NCI-H1417 treated with DMSO at 0.1 percent for 48 hours (cell line): ENCODE measurements at places on chromosomes 3 and 15.

DNA sequence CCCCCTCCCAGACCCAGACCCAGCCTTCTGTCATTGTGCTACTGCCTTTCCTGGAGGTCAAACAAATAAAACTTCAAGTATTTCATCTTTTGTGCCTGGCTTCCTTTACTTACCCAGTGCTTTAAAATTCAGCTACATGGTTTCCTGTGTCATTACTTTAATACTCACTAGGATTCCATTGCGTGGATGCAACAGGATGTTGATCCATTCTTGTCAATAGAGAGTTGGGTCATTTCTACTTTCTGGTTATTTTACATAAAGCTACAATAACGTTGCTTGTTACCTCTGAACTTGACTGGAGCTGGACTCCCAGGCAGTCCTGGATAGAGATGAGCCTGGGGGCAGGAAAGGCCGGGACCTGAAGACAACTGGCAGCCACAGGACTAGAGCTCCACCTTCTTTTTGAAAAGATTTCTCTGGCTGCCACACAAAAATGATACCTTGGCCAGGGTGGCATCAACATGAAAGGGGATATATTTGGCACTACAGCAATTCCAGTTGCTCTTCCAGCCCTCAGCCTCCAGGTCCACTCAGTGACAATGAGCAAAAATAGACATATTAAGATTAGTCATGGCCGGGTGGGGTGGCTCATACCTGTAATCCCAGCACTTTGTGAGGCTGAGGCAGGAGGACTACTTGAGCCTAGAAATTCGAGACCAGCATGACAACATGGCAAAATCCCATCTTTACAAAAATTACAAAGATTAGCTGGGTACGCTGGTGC is 23.3 kb upstream of the HEG1 start:
- no peak for DNase-seq

- DNase-seq = no peak
These were observed 19.4 kb upstream of the ADAMTS7 start for GRCh38 chr15:78830514-78831228.

GRCh38 chr3:22257252-22257651 is 506.2 kb upstream of the ZNF385D start:
- no peak for DNase-seq

GRCh38 chr15:52683580-52683979 is 4.4 kb upstream of the ATOSA start:
- DNase-seq = no peak

GRCh38 chr3:140336465-140336864 is 341.4 kb upstream of the TRIM42 start:
- no peak for DNase-seq

DNA sequence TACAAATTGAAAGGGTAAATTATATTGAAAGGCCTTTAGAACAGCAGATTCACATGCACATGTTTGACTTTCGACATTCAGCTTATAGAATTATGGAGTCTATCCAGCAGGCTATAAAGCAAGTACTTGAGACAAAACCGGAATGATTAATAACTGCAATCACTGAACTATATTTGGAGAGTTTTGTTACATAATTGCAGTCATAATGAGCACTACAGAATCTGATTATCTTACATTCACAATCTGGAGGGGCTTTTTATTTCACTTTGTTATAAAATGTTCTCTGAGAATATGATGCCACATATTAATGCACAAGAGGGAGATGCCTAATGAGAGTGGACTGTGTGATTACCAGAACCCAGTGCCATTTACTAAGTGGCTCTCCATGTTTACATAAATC is 64.3 kb downstream of the NSUN3 start:
- DNase-seq = peak; percentile 74

DNA sequence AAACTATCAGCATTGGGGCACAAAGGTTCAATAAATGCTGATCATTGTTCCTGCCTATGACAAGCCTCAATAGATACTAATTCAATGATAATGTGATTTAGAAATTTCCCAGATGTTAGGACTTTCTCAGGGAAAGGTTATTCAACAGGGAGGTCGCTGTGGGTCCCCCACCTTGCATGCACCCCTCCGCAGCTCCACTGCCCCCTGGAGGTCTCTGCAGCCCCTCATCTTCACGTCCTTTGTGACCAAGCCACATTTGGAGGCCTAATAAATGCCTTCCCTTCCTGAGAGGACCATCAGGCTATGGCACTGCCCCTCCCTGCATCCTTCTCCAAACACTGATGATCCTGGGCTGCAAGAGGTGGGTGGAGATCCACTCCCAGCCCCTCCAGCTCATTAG is 50.2 kb downstream of the NOX5 start:
- no peak for DNase-seq

- DNase-seq = no peak
These were observed 179.9 kb downstream of the FMN1 start for GRCh38 chr15:33014586-33014985.

- DNase-seq = no peak
These were observed 10.9 kb downstream of the EID1 start for GRCh38 chr15:48888836-48889235.

- no peak for DNase-seq
These were observed 54.3 kb downstream of the AAGAB start for GRCh38 chr15:67199881-67200763.

DNA sequence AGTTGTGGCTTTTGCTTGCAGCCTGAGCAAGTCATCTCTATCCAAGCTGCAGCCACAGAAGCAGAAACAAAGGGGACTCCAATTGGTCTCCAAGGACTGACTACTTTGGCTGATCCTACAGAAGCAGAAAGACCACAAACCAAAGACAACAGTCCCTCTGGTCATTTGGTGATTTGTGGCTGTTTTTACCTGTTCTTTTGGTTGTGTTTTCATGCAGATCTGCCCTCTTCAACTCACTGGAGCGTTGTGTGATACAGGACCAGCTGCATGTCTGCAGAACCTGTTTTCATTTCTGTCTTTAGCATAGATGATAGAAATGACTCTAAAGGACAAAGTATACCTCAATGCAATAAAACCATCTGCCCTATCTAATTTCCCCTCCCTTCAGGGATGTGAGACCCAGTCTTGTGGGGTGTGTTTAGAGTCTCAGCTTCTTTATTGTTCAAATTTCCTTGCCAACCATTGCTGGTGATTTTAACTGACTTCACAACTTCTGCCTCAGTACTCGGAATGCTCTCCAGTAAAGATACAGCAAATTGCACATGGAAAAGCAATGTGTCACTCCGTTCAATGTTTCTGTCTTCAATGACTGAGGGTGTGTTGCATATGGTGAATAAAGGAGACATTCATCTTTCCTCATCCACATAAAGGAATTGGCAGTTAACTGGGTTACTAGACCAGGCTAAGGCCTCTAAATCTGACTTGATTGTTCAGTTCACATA is 48.9 kb upstream of the SLC7A14 start:
- DNase-seq = no peak

GRCh38 chr3:22296601-22297000 is 545.6 kb upstream of the ZNF385D start:
- no peak for DNase-seq

- DNase-seq = no peak
These were observed 18.9 kb downstream of the ADPGK start for GRCh38 chr15:72764656-72765055.

- DNase-seq = no peak
These were observed 11.9 kb downstream of the RASA2 start for GRCh38 chr3:141498598-141499223.

DNA sequence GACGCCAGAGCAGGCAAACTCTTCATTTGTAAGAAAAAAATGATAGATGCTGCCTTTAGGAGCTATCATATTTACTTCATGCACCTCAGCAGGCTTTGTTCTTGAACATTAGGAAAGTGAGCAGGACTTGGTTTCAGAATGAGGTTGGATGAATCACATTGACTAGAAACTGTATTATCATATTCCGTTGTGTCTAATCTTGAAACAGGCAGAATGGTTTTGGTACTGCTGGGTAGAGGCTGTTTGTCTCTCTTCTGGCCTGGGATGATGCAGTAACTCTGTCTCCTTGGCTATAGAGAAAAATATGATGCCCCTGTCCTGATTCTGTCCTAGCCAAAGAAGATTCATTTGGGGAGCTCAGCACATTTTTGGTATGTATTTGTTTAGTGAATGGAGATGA is 344.2 kb upstream of the GRM7 start:
- DNase-seq = no peak

DNA sequence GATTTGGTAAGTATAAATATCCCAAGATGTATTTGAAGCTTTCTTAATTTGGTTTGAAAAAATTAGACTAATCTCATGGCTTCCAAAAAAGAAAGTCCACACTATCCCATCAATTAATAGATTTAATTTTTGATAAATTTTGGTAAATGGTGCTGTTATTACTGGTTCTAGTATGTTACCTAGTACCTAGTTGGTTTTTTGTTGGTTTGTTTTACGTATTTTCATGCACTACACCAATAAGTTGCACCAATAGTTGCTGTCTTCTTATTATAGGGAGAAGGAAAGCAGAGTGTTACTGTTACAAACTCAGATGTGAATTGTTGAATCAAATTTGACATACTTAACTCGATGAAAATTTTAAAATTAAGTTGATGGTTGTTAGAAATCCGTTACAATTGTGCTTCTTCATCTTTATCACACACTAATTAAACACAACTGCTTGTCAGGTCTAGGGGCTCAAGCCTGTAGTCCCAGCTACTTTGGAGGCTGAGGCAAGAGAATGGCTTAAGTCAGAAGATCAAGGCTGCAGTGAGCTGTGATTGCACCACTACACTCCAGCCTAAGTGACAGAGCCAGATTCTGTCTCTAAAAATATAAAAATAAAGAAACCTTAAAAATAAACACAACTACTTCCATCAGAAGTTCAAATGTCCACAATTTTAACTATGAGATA is 23.1 kb upstream of the MBNL1 start:
- no peak for DNase-seq

- DNase-seq = no peak
These were observed 64.3 kb upstream of the GATM start for GRCh38 chr15:45442507-45443135.
